Neural progenitor cell (in vitro differentiated cells): ENCODE measurements at places on chromosomes 5 and 9. TPM values are rescaled to one million over a fixed set of nuclear protein-coding genes. Genes with fewer than 3 reads are reported as not detected.

DNA sequence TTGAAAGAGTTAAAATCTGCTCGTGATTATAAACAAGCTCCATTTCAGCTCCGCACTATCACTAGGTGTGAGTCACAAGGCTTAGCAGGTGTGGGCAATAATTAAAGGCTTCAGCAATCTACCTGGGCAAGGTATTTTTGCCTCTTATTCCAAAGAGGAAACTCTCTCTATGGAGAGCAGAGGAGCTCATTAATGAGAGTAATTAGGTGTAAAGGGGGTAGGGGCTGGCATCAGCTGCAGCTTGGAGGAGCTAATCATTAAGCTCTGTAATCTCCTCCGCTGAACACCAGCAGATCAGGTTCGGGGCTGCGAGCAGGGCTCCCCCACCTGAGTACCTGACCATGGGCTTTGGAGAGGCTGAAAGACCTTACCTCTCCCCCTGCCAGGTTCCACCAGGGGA is 129.2 kb downstream of the CRB2 start:
- DNase-seq, result peak; percentile 44

DNA sequence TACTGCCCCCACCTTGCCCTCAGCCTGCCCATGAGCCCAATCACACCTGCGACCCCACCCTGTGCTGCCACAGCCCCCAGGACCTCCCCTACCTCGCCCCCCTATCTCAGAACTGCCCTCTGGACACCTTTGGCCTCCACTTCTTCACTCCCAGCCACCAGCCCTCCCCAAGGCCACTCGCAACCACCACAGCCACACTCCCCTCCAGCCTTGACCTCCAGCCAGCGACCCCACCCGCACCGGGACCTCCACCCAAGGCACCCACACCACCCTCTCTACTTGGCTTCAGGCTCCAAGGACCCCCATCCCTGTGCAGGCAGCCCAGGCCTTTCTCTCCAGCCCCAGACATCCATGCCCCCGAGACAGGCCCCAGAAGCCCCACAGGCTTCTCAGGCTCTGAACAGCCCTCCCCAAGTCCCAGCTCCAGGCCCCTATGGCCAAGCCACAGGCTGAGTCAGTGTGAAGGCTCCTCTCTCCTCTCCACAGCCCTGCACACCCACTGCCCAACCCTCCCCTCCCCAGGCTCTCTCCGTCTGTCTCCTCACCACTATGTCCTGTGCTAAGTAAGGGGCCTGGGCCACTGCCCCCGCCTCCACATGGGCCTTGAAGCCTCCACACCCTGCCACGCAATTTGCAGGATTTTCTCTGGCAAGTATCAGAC is 2.0 kb downstream of the AK1 start:
- no peak for DNase-seq

- DNase-seq, result no peak
Observed at GRCh38 chr9:118384531-118385100, 680.4 kb downstream of the TLR4 start.

DNA sequence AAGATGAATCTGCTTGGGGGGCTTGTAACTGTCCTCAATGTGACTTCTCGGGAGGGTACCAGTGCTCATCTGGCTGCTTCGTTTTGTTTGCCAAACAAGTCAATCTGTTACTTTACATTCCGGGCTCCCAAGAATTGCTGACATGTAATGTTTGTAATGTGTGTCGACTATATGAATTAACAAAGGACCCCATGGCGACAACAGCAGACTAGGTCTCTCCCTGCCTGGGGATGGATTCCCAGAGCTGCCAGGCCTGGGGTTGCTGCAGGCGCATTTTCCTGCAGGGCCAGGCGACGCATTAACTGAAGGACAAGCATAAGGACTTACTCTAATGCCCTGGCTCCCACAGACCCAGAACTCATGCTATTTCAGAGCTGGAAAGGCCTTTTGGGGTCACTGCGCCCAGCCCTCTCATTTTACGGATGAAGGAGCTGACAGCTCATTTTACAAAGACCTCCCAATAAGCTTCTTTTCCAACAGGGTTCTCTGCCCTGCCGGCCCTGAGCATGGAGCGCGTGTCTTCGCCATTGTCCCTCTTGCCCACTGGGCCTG is 214.8 kb downstream of the TTLL11 start:
- peak; percentile 50 for DNase-seq

GRCh38 chr9:110887276-110887675 is 151.0 kb downstream of the LPAR1 start:
- no peak for DNase-seq

GRCh38 chr9:96048104-96048955 is 172.8 kb downstream of the ERCC6L2 start:
- peak; percentile 80 for DNase-seq

The FLT4 gene
- 2.3 and 13.9 TPM in 2 replicates for total RNA-seq
